ENCODE measurements at places on chromosomes 6 and 20.

- peak; percentile 79 for DNase-seq
Measured at GRCh38 chr20:4585104-4585753, 136.5 kb upstream of the PRND start.

- DNase-seq = no peak
Measured at GRCh38 chr20:37786043-37786442, 92.2 kb downstream of the CTNNBL1 start.

DNA sequence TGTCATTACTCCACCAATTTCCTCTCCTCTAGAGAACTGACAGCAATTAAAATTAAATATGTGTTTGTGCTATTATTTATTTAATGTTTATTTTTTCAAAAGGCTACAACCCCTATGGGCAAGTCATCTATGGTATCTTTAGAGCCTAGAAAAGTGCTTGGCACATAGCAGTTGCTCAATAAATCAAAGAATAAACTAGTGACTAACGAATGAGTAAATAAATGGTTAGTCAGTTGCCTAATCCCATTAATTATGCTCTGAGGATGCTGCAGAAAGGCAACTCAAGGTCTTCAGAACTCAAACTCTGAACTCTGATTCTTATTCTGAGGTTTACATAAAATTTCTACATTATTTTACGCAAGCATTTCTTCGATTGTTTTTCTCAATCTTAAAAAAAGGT lies 193.0 kb upstream of the TSHZ2 start:
- no peak for DNase-seq

- DNase-seq = no peak
Measured at GRCh38 chr6:69427882-69428281, 368.9 kb downstream of the LMBRD1 start.

GRCh38 chr6:34990971-34991560 lies 102.0 kb downstream of the ANKS1A start:
- DNase-seq = peak; percentile 29

DNA sequence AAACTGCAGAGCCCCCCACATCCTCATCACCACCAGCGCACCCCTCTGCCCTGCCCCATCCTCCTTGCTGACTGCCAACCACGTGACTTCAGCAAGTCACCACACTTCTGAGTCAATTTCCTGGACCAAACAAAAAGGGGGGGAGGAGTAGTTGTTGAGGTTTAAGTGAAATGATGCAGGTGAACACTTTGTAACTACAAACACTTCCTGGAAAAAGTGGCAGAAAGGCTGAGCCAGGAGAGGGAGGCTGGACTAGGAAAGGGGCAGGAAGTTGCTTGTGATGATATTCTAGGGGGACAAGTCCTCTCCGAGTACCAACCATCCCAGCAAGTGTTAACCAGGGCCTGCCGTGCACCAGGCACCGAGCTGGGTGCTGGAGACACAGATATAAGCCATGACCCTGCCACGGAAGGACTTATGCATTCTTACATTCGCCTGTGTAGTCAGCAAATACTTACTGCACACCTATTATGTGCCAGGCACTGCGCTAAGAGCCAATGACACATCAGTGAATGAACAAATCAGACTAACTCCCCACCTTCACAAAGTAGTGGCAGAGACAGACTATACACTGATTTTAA lies 67.3 kb downstream of the PREX1 start:
- peak; percentile 35 for DNase-seq

DNA sequence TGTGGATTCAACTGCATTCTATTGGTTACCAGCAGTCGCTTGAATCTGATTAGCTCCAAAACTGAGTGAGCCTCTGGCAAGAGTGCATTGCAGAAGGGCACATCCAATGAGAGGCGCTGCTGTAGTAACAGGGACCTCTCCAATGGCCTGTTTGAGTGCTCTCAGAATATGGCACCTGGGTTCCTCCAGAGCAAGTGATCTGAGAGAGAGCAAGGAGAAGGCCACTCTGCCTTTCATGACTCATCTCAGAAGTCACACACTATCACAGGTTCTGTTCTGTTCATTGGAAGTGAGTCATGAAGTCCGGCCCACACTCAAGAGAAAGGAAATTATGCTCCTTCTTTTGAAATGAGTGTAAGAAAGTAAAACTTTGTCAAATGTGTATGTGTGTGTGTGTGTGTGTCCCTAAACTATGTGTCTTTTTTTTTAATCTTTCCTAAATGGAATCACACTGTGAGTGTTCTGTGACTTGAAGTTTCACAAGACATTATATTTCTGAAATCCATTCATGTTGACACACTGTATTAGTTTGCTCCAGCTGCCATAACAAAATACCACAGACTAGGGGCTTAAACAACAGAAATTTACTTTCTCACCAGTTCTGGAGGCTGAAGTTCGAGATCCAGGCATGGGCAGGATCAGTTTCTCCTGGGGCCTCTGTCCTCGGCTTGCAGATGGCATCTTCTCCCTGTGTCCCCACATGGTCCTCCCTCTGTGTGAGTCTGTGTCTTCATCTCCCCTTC lies 138.3 kb upstream of the CDYL start:
- DNase-seq = peak; percentile 80

- no peak for DNase-seq
Measured at GRCh38 chr6:22445946-22446345, 123.4 kb upstream of the HDGFL1 start.
